ENCODE measurements at places on chromosomes 1 and 21.

DNA sequence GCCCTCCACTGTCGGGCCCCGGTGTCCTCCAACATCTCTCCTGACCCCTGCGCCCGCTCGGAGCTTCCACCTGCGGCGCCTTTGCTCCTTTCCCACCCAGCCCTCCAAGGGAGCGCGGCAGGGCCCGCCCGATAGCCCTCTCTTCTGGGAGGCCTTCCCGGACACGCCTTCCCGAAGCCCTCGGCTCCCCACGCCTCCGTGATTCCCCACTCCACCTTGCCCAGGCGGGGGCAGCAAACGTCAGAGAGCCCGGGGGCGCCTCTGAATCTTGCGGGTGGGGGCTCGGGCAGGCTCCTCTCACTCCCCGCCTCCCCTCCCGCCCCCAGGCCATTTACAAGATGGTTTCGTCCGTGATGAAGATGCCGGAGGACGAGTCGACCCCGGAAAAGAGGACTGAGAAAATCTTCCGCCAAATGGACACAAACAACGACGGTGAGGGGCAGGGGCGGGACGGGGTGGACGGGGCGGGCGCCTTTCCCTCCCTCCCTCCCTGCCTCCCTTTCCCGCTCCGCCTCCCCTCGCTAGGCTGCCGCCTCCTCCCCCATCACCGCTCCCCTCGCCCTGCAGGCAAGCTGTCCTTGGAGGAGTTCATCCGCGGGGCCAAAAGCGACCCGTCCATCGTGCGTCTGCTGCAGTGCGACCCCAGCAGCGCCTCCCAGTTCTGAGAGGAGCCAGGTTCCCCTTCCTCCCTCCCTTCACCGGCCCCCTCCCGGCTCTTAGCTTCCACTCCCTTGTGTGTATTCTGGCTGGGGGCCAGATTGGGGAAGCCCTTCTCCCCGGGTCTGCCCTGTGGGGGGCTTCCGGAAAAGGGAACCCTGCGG is 7.1 kb downstream of the HPCA start:
- DNase-seq, result no peak

DNA sequence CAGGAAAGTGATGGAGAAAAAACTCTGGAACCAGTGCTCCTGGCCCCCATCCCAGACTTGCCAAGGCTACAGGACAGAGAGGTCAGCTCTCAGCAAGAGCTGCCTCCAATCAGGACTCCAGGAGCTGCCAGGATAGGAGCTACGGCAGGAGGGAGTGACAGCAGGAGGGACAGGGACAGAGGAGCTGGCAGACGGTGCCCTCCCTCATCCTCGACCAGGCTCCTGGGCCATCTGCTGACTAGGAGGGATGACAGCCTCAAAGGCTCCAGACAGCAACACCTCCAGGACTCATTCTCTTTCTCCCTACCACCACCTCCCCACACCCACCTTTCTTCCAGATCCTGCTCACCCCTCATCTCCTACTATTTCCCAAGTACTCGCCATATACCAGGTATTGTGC is 22.7 kb downstream of the DLGAP3 start:
- DNase-seq, result no peak

GRCh38 chr1:245860657-245861544 is 646.2 kb downstream of the SMYD3 start:
- no peak for DNase-seq

- DNase-seq, result no peak
Measured at GRCh38 chr1:110004583-110004982, 20.0 kb downstream of the AHCYL1 start.

DNA sequence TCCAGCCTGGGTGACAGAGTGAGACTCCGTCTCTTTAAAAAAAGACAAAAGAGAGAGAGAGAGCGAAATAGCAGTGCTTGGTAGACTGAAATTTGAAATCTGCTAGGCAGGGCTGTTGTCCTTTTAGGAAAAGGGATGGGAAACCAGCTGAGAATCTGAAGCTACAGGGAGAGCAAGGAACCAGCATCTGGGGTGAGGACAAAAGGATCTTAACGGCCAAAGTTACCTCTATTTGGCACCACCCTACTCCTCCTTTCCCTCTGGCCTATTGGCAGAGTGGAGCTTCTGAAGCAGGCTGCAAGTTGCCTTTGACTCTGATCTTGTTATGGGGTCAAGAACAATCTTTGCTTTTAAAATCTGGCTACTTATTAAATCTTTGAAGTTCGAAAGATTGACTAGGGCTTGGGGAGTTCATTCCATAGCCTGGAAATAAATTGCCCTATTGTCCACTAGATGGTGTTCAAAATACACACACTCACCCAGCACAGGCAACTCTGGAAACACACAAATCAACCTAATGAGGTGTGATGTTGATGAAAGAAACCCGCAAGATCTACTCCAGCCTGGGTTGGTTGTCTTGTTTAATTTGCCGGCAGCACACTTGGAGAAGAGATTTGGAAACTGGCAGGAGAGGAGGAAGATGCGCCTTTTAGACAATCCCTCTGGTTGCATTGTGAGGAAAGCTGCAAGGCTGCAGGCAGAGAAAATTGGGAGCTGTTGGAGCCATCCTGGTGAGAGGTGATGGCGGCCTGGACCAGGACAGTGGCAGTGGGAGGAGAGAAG is 16.5 kb upstream of the PARP1 start:
- DNase-seq, result no peak

- DNase-seq, result no peak
Measured at GRCh38 chr1:210214573-210215409, 17.8 kb upstream of the SERTAD4 start.

- no peak for DNase-seq
Measured at GRCh38 chr1:22619252-22619651, 17.2 kb upstream of the C1QA start.

- no peak for DNase-seq
Measured at GRCh38 chr1:186828611-186829454, at the start of gene PLA2G4A. PLA2G4A (plus strand) TSS chr1:186828949; CDS start chr1:186854355, 25,406 bp downstream.

GRCh38 chr1:238177960-238178645 is 287.4 kb upstream of the ZP4 start:
- no peak for DNase-seq

- no peak for DNase-seq
Measured at GRCh38 chr1:208242146-208242545, 2.0 kb downstream of the PLXNA2 start.

- DNase-seq, result no peak
Measured at GRCh38 chr1:86741947-86742572, 37.7 kb downstream of the SH3GLB1 start.

GRCh38 chr1:172906778-172907592 is 143.8 kb downstream of the TNFSF18 start:
- DNase-seq, result no peak

GRCh38 chr21:14613486-14614224 is 67.5 kb upstream of the SAMSN1 start:
- DNase-seq, result no peak

GRCh38 chr1:234837713-234838112 is 227.7 kb upstream of the IRF2BP2 start:
- DNase-seq, result no peak
